ENCODE measurements at places on chromosomes 3 and 15. TPM values are rescaled to one million over a fixed set of nuclear protein-coding genes. Genes with fewer than 3 reads are reported as not detected.

DNA sequence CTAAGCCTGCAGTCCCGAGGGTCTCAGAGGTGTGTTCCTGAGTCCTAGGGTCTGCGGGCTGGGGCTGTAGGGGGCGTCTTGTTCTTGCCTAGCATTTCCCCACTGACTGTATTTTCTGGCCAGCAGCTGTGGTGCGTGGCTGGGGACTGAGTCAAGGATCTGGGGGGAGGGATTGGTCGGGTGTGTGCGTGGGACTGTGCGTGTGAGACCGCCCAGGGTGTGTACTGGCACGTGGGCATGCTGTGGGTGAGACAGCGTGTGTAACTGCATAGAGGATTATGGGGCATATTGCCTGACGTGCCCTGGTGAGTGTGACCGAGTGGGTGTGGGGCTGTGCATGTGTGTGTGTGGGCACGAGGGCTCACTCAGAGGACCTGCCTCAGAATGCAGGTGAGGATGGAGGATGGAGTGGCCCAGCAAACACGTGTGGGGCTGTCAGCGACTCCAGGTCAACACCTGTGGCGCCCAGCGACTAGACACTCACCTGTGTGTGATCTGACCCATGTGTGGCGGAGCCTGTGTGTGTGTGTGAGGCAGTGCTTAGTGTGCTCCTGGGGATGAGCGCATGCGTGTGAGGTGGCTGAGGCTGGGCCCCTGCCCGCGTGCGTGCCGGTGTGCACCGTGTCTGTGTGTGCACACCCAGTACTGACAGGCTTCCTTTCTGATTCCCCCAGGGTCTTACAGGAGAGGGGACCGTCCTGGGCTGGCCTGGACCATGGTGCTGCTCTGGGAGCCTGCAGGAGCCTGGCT lies 20.9 kb downstream of the FBLN2 start:
- no peak for DNase-seq
- no peaks in the 10 kb centered on the region for H3K36me3 ChIP-seq
- H3K27me3 ChIP-seq, result no peaks in the 10 kb centered on the region

- H3K4me3 ChIP-seq, result no peak overlapping the region
- H3K36me3 ChIP-seq, result no peaks in the 10 kb centered on the region
- H3K4me1 ChIP-seq, result no peaks in the 10 kb centered on the region
- peaks cover 23% of the 10 kb centered on the region for H3K27me3 ChIP-seq
- no peak for DNase-seq
- no peak overlapping the region for H3K27ac ChIP-seq
Measured at GRCh38 chr15:61070111-61070901, 158.8 kb downstream of the RORA start.

- H3K27me3 ChIP-seq, result peaks cover 16% of the 10 kb centered on the region
- no peak overlapping the region for H3K27ac ChIP-seq
- H3K4me1 ChIP-seq, result no peaks in the 10 kb centered on the region
- DNase-seq, result no peak
Measured at GRCh38 chr3:149790268-149790667, 2.1 kb downstream of the ANKUB1 start.

HRG gene
- not detected for total RNA-seq

GRCh38 chr15:59996298-59997041 lies 7.6 kb upstream of the FOXB1 start:
- no peak for DNase-seq
- no peaks in the 10 kb centered on the region for H3K36me3 ChIP-seq

DNA sequence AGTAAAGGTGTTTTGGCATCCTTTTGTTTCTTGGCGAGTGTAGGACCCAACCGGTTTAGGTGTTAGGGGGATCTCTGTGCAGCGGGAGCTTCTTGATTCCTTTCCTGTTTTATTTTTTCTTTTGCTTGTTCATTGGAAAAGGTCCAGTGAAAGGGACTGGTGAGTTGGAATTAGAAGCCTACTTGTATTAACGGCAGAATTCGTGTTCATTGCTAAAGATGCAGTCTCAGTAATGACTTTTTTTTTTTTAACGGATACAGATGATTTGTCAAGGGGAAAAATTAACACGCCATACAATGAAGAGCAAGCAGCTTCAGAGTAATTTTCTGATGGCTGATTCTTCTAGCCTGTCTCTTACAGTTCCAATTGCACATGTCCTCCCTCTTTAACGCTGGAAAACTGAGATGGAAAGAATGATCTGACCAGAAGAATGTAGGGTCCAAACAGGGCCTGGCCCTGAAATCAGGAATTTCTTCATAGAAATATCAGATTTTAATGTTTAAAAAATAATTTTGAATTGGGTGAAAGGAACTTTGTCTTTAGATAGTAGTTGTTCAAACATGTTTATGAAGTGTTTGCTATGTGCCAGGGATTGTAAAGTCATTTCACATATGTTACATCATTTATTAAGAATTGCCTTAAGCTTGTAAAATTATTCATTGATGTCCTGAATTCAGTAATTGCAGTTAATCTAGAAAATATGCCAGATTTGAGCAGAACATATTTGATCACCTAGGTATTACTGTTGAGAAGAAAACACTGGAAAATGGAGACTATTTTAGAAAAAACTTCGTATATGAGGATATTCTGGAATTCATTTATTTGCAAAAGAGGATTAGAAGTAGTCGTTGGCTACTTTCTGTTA lies 1.4 kb downstream of the MAPK6 start:
- H3K27me3 ChIP-seq, result no peaks in the 10 kb centered on the region
- H3K27ac ChIP-seq, result peak overlapping the region; percentile 95
- peak overlapping the region; percentile 84 for H3K4me3 ChIP-seq
- peaks cover 35% of the 10 kb centered on the region for H3K4me1 ChIP-seq
- H3K36me3 ChIP-seq, result peaks cover 1% of the 10 kb centered on the region
- peak; percentile 15 for DNase-seq

DISP2 gene
- 0.02 TPM for total RNA-seq

DNA sequence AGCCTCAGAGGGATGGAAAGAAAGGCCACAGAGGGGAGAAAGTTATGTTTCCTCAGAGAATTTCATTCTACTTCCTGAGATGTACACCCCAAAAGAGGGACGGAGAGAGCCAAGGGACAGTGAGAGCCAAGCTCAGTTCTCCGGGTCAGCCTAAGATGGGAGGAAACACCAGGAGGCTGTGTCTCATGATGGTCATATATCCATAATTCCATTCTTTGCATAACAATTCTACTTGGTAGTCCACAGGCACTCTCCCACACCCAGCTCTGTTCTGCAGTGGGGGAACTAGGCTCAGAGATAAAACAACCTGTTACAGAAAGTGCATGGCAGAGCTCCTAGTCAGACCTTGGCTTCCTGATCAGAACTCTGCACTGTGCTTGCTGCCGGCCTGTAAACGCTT lies 54.4 kb downstream of the WDR76 start:
- DNase-seq, result no peak
- no peak overlapping the region for H3K27ac ChIP-seq
- H3K4me1 ChIP-seq, result no peaks in the 10 kb centered on the region
- H3K27me3 ChIP-seq, result no peaks in the 10 kb centered on the region

ANKRD28 gene
- 23.6 TPM for total RNA-seq

CIDEC gene
- total RNA-seq, result not detected

DNA sequence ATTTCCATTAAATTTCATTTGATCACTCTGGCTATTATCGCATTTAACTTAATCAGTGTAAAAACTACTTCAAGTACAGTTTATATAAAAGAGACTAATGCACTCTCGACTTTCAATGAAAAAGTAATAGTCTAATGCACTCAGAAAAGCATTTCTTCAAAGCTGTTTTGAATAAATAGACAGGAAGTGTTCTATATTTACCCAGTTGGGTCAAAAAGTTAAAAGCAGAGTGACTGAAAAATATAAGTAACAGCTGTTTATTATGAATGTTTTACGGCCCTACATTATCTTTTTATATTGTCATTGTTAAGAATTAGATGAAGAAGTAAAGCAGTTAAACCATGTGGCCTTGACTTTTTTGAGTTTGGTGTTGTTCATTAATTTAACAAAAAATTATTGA lies 391.8 kb downstream of the ZPLD1 start:
- H3K4me1 ChIP-seq, result no peaks in the 10 kb centered on the region
- H3K4me3 ChIP-seq, result no peak overlapping the region
- peaks cover 5% of the 10 kb centered on the region for H3K27me3 ChIP-seq

- no peaks in the 10 kb centered on the region for H3K36me3 ChIP-seq
- no peak overlapping the region for H3K27ac ChIP-seq
- H3K4me1 ChIP-seq, result peaks cover 5% of the 10 kb centered on the region
- DNase-seq, result no peak
Measured at GRCh38 chr15:78681281-78682003, 40.4 kb upstream of the CHRNB4 start.

- no peak for DNase-seq
- no peaks in the 10 kb centered on the region for H3K36me3 ChIP-seq
- H3K27me3 ChIP-seq, result peaks cover 34% of the 10 kb centered on the region
Measured at GRCh38 chr15:58063614-58064013, 1.9 kb downstream of the ALDH1A2 start.

GRCh38 chr3:147216143-147216673 lies 190.1 kb downstream of the ZIC4 start:
- no peaks in the 10 kb centered on the region for H3K27me3 ChIP-seq
- DNase-seq, result no peak
- H3K4me3 ChIP-seq, result no peak overlapping the region

GRCh38 chr3:117706756-117707155 lies 997.2 kb downstream of the TUSC7 start:
- no peaks in the 10 kb centered on the region for H3K36me3 ChIP-seq
- no peaks in the 10 kb centered on the region for H3K27me3 ChIP-seq
- H3K27ac ChIP-seq, result no peak overlapping the region
- H3K4me1 ChIP-seq, result no peaks in the 10 kb centered on the region
- DNase-seq, result no peak

GRCh38 chr3:126345231-126345630 lies 12.0 kb downstream of the KLF15 start:
- no peaks in the 10 kb centered on the region for H3K27me3 ChIP-seq
- no peak overlapping the region for H3K4me3 ChIP-seq
- no peaks in the 10 kb centered on the region for H3K36me3 ChIP-seq

CYP11A1 gene
- not detected for total RNA-seq

DNA sequence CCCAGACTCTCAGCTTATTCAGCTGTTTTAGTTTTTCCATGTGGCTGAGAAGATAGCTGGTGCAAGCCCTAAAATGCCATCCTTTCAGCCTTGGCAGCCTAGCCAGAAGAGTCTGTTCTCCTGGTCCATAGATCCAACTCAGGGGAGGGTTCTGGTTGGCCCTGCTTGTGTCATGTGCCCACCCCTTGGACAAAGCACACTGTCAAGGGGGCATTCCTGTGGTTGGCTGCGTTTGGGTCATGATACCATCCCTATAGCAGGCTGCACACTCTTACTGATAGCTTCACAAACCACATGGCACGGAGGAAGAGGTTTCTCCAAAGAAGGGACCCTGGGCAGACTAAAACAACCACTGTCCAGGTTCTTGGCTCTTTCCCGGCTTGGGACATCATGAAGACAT lies 8.4 kb upstream of the FSTL1 start:
- H3K4me3 ChIP-seq, result no peak overlapping the region
- no peak for DNase-seq
- peaks cover 20% of the 10 kb centered on the region for H3K27me3 ChIP-seq
- no peaks in the 10 kb centered on the region for H3K4me1 ChIP-seq

GRCh38 chr15:54707805-54708752 lies 488.7 kb downstream of the RSL24D1 start:
- H3K36me3 ChIP-seq, result no peaks in the 10 kb centered on the region
- H3K4me1 ChIP-seq, result no peaks in the 10 kb centered on the region
- no peak overlapping the region for H3K4me3 ChIP-seq

IL12A gene
- not detected for total RNA-seq

KIF15 gene
- total RNA-seq, result 45.8 TPM

SST gene
- total RNA-seq, result not detected

FGD5 gene
- total RNA-seq, result not detected

NR2E3 gene
- not detected for total RNA-seq

- no peak overlapping the region for H3K27ac ChIP-seq
- H3K4me3 ChIP-seq, result no peak overlapping the region
- H3K36me3 ChIP-seq, result peaks cover 4% of the 10 kb centered on the region
Measured at GRCh38 chr15:85489773-85490493, 109.5 kb downstream of the AKAP13 start.

DNA sequence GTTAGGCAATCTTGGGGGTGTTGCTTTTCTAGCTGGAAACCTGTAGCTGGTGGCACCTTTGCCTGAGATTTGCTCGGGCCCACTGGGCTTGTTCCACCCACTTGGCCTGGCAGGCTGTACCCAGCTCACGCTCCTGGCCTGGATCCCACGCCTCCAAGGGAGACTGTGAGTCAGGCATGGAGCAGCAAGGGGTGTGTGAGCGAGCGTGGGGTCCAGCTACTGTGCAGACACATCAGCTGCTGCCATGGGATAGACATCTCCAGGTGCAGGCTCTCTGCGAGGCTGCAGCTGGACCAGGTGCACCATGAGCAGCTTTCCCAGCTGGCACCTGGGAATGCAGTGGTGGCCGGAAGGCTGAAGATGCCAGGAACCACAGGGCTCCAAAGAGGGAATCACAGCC lies 36.0 kb downstream of the NR1D2 start:
- peaks cover 8% of the 10 kb centered on the region for H3K4me1 ChIP-seq
- no peak overlapping the region for H3K4me3 ChIP-seq
- no peak overlapping the region for H3K27ac ChIP-seq
- H3K36me3 ChIP-seq, result peaks cover 8% of the 10 kb centered on the region

DNA sequence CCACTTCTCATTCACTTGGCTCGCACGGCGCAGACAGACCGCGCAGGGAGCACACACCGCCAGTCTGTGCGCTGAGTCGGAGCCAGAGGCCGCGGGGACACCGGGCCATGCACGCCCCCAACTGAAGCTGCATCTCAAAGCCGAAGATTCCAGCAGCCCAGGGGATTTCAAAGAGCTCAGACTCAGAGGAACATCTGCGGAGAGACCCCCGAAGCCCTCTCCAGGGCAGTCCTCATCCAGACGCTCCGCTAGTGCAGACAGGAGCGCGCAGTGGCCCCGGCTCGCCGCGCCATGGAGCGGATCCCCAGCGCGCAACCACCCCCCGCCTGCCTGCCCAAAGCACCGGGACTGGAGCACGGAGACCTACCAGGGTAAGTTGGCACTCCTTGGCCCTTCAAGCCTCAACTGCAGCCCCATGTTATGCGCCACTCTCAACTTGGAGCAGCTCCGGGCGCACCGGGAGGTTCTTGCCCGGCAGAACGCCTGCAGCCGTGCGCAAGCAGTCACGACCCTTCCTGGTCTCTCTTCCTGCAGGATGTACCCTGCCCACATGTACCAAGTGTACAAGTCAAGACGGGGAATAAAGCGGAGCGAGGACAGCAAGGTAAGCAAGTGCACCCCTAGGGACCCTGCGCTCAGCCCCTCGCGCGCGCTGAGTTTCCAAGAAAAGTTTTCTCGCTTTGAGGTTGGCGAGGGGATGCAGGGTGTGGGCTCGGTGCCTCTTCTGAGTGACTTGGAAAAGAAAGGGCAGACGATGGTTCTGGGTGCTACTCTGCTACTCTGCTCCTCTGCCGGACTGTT lies at the start of gene BHLHE40:
Gene BHLHE40 (plus strand): TSS at position 10 of the 801 bp plus-strand sequence. CDS start 282 bp downstream, at position 292.
- no peak for DNase-seq
- peak within 1 kb of the TSS; percentile 98 for H3K27ac ChIP-seq
- peak within 1 kb of the TSS; percentile 96 for H3K4me3 ChIP-seq
- peaks cover 51% of the 10 kb centered on the region for H3K36me3 ChIP-seq
- peaks cover 62% of the 10 kb centered on the region for H3K4me1 ChIP-seq
- no peaks in the 10 kb centered on the region for H3K27me3 ChIP-seq

- no peak for DNase-seq
- H3K4me3 ChIP-seq, result no peak overlapping the region
- no peaks in the 10 kb centered on the region for H3K4me1 ChIP-seq
- no peak overlapping the region for H3K27ac ChIP-seq
Measured at GRCh38 chr3:174959556-174960065, 100.5 kb downstream of the NAALADL2 start.
